Temporal lobe (tissue), 4 donors: ENCODE measurements at places on chromosomes 2 and 18. TPM values are rescaled to one million over a fixed set of nuclear protein-coding genes. Genes with fewer than 3 reads are reported as not detected.

The SLC4A5 gene
- 2.7 TPM for total RNA-seq

The AQP12A gene
- total RNA-seq = not detected

The TMEM163 gene
- 13.3 TPM for total RNA-seq

The PRSS56 gene
- total RNA-seq = under 0.01 TPM

The NT5C1B gene
- total RNA-seq = not detected
